ENCODE measurements at places on chromosomes 2 and 18. TPM values are rescaled to one million over a fixed set of nuclear protein-coding genes. Genes with fewer than 3 reads are reported as not detected.

FOXD4L1 gene
- total RNA-seq: 0.32 TPM

TBR1 gene
- 0.05 TPM for total RNA-seq

- H3K36me3 ChIP-seq: no peaks in the 10 kb centered on the region
- H3K4me1 ChIP-seq: no peaks in the 10 kb centered on the region
Observed at GRCh38 chr18:66682855-66683322, 79.0 kb upstream of the CDH19 start.

DNA sequence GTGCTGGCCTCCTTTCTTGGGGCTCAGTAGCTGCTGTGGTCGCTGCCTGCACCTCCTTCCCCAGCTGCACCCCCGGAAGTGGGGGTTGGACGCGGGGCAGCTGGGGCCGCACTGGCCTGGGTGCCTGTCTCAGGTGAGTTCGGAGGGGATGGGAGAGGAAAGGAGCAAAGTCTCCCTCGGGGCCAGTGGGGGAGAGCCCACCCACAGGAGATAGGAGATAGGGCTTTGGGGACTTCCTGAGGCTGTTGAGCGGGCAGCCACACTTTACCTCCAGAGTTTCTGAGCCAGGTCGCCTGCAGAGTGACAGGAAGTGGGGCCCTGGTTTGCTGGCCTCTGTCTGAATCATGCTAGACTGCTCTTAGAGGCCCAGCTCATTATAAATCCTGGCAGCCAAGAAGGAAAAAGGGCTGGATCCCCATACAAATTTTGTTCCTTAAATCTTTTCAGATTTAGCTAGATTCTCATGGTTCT is 8.1 kb downstream of the MBP start:
- peaks cover 81% of the 10 kb centered on the region for H3K4me1 ChIP-seq
- no peaks in the 10 kb centered on the region for H3K27me3 ChIP-seq
- peak overlapping the region; percentile 94 for H3K27ac ChIP-seq
- peak overlapping the region; percentile 79 for H3K4me3 ChIP-seq
- peak; percentile 36 for DNase-seq

DNA sequence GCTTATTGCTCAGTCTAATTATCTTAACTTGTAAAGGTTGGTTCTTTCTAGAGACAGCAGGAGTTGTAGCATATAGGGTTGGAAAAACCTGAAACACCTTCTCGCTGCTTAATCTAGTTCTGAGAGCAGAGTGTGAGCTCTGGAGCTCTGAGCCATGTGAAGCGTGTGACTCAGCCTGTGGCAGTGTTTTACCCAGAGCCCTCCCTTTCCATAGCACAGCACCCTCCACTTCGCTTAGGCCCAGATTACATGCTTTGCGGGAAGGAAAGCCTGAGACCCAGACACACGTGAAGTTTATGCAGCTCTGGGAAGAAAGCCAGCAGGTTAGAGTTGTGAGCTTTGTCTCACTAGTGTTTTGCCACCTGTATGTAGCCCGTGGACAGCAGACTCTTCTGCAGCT is 74.5 kb downstream of the INPP4A start:
- peaks cover 20% of the 10 kb centered on the region for H3K36me3 ChIP-seq
- no peaks in the 10 kb centered on the region for H3K27me3 ChIP-seq
- DNase-seq: no peak
- no peak overlapping the region for H3K4me3 ChIP-seq

GRCh38 chr2:86622519-86623042 is 1.1 kb downstream of the RNF103 start:
- H3K27ac ChIP-seq: peak overlapping the region; percentile 95
- H3K36me3 ChIP-seq: peaks cover 17% of the 10 kb centered on the region
- peaks cover 16% of the 10 kb centered on the region for H3K27me3 ChIP-seq
- DNase-seq: peak; percentile 14
- H3K4me3 ChIP-seq: peak overlapping the region; percentile 93

DNA sequence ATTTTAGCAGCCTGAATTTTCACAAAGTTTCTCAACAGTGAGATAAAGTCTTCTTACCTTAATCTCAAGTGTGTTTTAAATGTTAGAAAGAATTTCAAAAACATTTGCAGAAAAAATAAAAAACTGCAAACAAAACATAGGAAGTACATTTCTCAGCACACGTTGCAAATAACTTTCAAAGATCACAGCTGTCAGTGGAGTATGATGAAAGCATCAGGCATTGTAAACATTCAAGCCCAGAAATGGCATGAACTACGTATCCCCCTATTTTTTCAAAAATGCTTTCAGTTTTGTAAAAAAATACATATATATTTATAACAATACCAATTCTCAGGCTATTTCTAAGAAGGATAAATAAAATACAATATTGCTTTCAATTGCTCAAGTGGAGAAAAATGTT is 320.6 kb upstream of the TFPI start:
- peaks cover 1% of the 10 kb centered on the region for H3K27me3 ChIP-seq
- H3K27ac ChIP-seq: no peak overlapping the region
- H3K4me1 ChIP-seq: no peaks in the 10 kb centered on the region
- H3K36me3 ChIP-seq: no peaks in the 10 kb centered on the region
- H3K4me3 ChIP-seq: no peak overlapping the region

GRCh38 chr2:41489638-41490037 is 558.2 kb upstream of the PKDCC start:
- H3K4me3 ChIP-seq: no peak overlapping the region
- no peak overlapping the region for H3K27ac ChIP-seq
- no peaks in the 10 kb centered on the region for H3K36me3 ChIP-seq
- no peaks in the 10 kb centered on the region for H3K4me1 ChIP-seq
- H3K27me3 ChIP-seq: peaks cover 2% of the 10 kb centered on the region
- no peak for DNase-seq

Measured in activated T-helper 1 cell treated with anti-CD3 and anti-CD28 coated beads, Interleukin-12 subunit alpha, Interleukin-12 subunit beta, Interleukin-2, Interleukin-4 antibody, amounts not matched to agents 30 ng/mL and 10 ng/mL and 1 ng/mL, durations not matched to agents 14 hours and 24 hours and 36 hours (primary cell).